ENCODE measurements at places on chromosomes 16 and 17.

- no peak for DNase-seq
Observed at GRCh38 chr16:87310610-87311009, 6.6 kb downstream of the C16orf95 start.

- DNase-seq = peak; percentile 63
Observed at GRCh38 chr17:47663912-47664623, 14.3 kb downstream of the KPNB1 start.

GRCh38 chr17:8742819-8743218, 1.8 kb downstream of the CCDC42 start:
- no peak for DNase-seq

GRCh38 chr16:50809561-50809960, 67.7 kb downstream of the CYLD start:
- DNase-seq = no peak

GRCh38 chr17:81950501-81950900, 3.5 kb upstream of the MYADML2 start:
- DNase-seq = no peak

DNA sequence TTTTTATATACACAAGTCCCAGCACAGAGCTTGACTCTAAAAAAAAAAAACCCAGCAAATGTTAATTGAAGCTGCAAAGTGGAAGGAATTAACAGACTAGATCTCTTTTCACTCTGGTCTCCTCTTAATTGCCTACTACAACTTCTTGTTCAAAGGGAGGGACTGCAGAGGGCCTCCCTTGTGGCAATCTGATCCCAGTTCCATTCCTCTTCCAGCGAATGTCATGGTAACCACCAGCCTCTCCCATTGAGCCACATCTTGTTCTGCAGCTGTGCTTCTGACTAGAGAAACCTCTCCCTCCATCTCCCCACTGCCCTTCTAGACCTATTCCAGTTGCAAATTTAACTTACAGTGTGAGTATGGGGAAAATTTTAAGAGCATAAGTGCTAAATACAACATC, 5.9 kb downstream of the SUPT6H start:
- no peak for DNase-seq

- peak; percentile 40 for DNase-seq
Observed at GRCh38 chr17:37358098-37358829, 17.5 kb upstream of the C17orf78 start.

DNA sequence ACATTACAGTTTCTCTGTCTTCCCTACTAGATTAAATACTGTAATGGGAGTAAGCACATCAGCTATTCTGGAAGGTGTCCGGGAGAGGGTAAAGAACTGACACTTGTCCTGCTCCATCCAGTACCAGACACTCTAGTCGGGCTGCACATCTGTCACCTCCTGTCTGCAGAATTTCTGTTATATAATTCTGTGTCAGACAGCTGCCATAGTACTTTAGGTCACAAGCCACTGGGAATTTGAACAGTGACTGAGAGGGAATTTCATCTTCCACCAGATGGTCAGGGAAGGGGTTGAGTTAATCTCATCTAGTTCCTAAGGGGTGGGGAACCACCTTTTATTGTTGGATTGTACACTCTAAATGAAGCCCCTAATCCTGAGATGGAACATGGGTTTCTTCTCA, 58.6 kb upstream of the NUDT7 start:
- DNase-seq = no peak

DNA sequence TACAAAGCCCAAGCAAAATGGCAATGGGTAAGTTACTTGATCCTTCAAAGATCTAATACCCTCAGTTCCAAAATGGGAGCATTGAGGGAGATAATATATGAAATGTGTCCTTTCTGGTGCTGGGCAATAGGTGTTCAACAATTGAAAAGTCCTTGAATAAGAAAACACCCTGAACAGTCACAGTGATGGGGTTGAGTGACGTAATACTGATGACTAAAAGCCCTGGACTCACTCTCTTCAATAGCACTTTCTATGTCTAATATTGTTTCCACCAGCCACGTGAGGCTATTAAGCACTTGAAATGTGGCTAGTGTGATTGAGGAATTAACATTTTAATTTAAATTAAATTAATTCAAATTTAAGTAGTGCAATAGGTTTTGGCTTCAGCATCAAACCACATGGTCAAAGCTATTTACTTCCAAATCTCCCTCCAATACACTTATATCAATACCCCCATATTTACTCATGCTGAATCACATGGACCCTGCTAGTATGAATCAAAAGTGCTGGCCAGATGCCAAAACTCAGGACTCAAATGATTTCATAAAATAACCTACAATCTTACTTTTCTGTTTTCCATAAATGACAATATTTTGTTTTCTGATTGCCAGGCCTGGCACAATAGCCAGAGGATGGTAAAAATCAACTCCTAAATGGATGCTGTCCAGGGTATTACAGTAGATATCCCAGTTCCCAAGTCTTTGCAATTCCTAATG, 516.2 kb downstream of the HAPSTR1 start:
- no peak for DNase-seq

GRCh38 chr17:44235583-44235936, 16.1 kb upstream of the UBTF start:
- DNase-seq = no peak

DNA sequence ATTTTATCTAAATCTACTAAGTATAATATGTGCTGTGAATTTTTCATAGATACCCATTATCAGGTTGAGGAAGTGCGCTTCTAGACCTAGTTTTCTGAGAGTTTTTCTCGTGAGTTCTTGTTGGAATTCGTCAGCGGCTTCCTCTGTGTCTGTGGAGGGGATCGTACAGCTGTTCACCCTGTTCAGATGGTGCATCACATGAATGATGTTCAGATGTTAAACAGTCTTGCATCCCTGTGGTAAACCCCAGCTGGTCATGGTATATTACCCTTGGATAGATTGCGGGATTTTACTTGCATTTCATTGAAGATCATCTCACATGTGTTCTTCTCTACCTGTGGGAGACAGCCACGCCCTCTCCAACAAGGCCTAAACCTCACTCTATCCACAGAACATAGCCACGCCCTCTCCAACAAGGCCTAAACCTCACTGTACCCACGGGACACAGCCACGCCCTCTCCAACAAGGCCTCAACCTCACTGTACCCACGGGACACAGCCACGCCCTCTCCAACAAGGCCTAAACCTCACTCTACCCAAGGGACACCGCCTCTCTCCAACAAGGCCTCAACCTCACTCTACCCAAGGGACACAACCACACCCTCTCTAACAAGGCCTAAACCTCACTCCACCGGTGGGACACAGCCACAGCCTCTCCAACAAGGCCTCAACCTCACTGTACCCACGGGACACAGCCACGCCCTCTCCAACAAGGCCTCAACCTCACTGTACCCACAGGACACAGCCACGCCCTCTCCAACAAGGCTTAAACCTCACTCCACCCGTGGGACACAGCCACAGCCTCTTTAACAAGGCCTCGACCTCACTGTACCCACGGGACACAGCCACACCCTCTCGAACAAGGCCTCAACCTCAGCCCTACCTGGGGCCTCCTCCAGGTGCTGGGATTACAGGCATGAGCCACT, 180.2 kb upstream of the CHMP6 start:
- DNase-seq = peak; percentile 21

GRCh38 chr17:12342609-12343435, 322.1 kb downstream of the MAP2K4 start:
- DNase-seq = no peak

DNA sequence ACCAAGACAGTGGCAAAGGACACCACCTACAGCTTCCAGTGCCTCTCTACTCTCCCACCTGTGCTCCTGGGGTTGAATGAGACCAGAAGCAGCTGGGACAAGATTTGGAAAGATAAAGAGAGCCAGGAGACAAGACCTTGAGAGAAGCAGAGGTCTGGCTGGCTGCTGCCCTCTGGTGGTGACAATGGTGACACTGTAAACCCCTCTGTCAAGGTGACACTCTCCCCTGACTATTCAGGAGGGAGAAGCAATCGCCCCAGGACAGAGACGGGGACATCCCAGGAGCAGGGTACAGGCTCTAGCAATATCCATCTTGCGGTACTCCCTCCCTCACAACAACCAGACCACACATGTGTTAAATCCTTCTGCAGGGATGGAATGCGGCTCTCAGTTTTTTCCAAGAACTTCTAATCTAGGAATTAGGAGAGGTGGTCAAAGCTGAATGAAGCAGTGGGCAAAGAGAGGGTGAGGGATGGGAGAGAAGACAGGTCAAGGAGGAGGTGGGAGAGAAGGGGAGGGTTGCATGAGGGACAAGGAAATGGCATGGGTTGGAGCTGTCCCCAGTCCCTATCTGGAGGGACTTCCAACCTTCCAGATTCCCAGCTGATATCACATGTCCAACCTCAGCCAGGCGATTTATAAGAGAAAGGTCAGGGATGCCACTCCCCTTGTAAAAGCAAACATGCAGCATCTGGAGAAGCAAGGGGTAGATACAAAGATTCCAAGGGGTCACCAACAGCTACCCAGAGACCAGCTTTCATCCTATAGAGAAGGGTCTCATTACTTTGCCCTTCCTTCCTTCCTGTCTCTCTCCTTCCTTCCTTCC, 2.9 kb downstream of the PHOSPHO1 start:
- peak; percentile 79 for DNase-seq

- DNase-seq = peak; percentile 77
Observed at GRCh38 chr16:57592591-57593003, 35.8 kb upstream of the ADGRG1 start.

DNA sequence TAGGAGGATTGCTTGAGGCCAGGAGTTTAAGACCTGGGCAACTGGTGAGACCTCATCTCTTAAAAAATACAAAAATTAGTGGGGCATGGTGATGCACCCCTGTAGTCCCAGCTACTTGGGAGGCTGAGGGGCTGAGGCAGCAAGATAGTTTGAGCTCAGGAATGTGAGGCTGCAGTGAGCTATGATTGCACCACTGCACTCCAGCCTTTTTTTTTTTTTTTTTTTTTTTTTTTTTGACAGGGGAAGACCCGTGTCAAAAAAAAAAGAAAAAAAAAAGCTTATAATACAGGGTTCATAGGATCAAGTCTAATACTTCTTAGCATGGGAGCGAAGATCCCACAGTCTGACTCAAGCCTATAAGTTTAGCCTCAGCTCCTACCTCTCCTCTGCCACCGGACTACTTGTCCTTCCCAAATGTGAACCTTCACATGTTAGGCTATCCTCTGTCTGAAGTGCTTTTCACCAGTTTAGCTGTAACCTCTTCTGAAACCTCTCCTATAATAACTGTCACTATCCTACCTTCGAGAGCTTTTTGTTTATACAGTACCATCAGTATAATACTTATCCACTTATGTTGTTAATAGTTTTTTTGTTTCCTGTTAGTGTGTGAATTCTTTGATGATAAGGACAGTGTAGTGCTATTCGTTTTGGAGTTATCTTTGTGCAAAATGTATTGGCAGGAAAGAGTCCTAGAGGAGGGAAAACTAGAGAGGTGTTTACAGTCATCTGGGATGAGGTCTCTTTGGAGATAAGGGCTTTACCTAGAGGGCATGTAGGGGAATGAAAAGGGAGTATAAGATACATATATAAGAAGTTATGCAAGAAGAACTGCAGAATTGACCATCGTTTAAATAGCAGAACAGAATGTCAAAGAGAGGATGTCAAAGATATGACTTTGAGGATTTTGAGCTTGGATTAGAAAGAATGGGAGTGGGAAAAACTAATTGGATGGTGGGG, 15.5 kb downstream of the CPD start:
- DNase-seq = no peak

DNA sequence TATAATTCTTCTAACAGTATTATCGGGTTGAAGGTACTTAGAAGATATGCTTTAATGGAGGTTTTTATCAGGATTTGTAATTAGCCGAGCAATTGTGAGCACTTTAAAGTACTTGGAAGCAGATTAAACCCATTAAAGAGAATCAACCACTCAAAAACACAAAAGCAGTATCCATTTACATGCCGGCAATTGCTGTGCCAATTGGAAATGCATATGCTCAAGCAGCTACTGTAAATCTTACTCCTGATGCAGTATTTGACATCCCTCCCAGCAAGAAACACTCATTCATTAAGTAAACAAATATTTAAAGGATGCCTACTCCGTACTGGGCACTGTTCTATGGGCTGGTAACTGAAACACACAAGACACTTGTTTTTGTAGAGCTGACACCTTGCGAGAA, 11.4 kb upstream of the CCL1 start:
- DNase-seq = no peak

GRCh38 chr16:2008631-2009163, 924 bp downstream of the ZNF598 start:
- peak; percentile 33 for DNase-seq

DNA sequence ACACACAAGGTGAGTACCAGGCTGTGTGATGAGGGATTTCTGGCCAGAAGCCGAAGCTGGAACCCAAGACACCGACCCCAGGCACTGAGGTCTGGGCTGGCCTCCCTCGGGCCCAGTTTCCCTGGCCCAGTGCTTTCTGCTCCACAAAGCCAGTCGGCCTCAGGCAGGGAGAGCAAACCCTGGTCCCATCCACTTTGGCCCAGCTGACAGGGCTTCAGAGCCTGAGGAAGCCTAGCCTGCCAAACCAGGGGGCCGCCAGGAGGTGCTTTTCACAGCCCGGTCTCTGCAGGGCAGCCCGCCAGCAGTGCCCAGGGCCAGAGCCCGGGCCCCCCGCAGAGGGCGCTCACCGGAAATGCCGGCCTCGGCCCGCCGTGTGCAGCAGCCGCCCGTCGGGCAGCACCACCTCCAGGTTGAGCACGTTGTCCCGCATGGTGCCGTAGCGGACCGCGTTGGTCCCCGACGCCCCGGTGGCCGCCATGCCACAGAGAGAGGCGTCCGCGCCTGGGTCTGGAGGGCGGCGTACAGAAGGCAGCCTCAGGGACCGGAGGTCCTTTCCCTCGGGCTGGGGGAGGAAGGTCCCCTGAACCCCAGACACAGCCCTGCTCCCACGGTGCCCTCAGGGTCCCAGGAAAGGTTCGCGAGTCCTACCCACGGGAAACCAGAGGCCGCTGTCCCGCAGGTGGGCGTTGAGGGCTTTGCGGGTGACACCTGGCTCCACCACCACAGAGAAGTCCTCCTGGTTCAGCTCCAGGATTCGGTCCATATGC, 2.2 kb downstream of the LDHD start:
- no peak for DNase-seq

- no peak for DNase-seq
Observed at GRCh38 chr17:12967962-12968361, 49.9 kb downstream of the ELAC2 start.

- DNase-seq = peak; percentile 22
Observed at GRCh38 chr17:45895304-45895968, 1.1 kb downstream of the MAPT start.

GRCh38 chr17:4469552-4469951, 29.1 kb upstream of the SPNS2 start:
- DNase-seq = no peak

- no peak for DNase-seq
Observed at GRCh38 chr17:57246257-57246656, 10.1 kb upstream of the MSI2 start.
